Cardiac fibroblast (primary cell): ENCODE measurements at places on chromosomes 3 and 15.

DNA sequence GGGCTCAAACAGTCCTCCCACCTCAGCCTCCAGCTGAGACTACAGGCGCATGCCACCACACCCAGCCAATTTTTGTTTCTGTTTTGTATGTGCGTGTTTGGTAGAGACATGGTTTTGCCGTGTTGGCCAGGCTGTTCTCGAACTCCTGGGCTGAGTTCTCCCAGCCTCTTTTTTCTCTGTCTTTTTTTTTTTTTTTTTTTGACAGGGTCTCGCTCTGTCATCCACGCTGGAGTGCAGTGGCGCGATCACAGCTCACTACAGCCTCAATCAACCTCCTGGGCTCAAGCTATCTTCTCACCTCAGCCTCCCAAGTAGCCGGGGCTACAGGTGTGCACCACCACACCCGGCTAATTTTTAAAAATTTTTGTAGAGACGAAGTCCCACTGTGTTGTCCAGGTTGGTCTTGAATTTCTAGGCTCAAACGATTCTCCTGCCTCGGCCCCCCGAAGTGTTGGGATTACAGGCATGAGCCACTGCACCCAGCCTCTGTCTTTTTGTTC lies 867 bp upstream of the DCAF1 start:
- no peak for DNase-seq

- peak; percentile 35 for DNase-seq
Measured at GRCh38 chr3:124885466-124886167, 1.5 kb downstream of the ITGB5 start.

DNA sequence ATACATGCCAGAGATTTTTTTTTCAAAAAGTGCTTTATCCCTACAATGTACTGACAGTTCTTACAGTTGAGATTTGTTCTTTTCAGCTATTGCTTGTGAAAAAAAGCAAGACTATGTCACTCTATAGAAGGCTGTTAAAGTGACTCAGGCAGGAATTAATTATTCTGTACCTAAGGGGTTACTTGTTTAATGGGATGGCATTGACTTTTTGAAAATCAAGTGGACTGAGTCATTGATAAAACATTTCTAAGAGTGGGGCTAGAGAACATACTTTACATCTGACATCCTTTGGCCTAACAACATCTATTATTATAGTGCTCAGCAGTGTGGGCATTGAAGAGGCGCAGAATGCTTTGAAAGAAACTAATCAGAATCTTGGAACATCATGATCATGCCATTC lies 34.3 kb downstream of the INTS14 start:
- peak; percentile 64 for DNase-seq

GRCh38 chr3:107516475-107516874 lies 6.3 kb upstream of the BBX start:
- DNase-seq = no peak

- peak; percentile 44 for DNase-seq
Measured at GRCh38 chr3:119524931-119525662, 26.8 kb downstream of the TIMMDC1 start.

DNA sequence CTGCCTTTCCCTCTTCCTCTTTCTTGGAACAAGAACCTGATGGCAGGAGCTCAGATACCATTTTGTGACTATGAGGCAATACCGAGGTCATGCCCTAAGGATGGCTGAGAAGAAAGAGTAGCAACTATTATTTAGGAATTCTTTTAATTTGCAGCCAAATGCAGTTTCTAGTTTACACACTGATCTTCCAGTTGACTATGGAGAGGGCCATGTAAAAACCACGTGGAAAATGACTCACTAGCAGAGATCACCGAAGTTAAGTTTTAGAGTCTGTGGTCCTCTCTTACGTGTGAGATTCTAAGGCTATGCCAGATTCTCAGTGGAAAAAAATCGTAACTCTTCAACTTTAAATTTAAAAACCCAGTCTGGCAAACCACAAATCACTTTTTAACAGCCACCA lies 7.8 kb downstream of the BNC1 start:
- DNase-seq = no peak

DNA sequence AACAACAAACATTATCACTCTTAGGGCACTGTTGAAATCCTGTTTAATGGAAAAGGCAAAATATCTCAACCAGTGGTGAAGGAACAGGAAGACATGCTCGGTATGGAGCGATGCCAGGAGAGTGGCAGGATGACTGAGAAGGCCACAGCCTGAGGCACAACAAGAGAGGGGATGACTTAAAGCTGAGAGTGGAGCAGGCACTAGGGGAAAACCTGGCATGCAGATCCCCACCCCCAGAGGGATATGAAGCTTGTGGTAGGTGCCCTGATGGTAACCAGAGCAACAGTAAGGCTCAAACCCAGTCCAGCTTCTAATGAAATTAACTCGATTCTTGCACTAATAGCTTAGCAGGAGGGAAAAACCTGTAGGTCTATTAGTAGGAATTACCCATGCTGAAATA lies 40.4 kb downstream of the LYSMD4 start:
- no peak for DNase-seq

DNA sequence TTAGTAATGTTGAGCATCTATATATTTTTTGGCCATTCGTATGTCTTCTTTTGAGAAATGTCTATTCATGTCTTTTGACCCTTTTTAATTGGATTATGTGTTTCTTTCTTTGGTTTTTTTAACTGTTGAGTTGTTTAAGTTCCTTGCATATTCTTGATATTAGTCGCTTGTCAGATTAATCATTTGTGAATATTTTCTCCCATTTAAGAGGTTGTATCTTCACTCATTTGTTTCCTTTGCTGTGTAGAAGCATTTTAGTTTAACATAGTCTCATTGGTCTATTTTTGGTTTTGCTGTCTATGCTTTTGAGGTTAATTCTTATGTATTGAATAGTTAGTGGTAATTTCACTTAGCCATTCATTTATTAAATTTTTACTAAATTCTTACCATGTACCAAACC lies 283.8 kb downstream of the ZPLD1 start:
- no peak for DNase-seq

- peak; percentile 58 for DNase-seq
Measured at GRCh38 chr3:71389911-71390573, 193.5 kb downstream of the FOXP1 start.

DNA sequence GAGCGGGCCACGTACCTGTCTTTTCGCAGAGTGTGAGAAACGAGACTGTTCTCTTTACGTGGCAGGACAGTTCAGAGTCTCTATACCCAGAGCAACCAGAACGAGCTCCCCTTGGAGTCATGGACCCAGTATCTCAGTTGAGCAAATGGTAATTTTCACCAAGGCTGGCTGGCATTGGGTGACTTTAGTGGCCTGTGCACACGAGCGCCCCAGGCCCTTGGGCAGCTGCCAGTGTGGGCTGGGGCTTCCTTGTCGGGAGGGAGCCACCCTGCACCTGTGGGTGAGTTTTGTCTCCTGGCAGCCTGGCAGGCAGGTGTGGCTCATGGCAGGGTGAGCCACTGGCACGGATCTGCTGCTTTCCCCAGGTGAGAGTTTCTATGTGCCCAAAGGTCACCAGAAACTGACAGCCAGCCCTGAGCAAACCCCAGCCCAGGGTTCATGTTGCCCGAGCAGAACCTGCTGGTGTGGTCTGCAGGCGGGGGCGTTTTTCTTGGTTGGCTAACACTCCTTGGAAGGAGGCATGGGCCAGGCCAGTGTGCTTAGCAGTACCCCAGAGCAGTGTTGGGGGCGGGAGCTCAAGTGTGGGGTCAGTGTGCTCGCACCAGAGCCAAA lies 135.0 kb downstream of the TJP1 start:
- no peak for DNase-seq

GRCh38 chr15:61080221-61081026 lies 148.7 kb downstream of the RORA start:
- no peak for DNase-seq

- no peak for DNase-seq
Measured at GRCh38 chr3:192106543-192106942, 620.8 kb downstream of the FGF12 start.

DNA sequence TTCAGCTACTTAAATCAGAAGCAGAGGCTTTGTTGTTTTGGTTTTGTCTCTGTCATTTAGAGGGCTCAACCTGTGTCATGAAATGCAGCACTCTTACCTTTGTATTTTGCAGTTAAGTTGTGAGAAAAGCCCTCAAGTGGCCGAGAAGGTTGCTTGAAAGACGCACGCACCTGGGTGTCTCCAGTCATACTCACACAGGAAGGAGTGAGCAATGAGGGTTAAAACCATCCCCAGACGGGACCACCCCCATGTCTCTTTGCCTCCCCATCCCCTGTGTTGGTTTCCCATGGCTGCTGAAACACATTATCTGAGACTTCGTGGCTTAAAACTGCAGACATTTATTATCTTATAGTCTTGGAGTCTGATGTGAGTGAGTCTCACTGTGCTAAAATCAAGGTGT lies 376.1 kb upstream of the CFAP20DC start:
- no peak for DNase-seq

DNA sequence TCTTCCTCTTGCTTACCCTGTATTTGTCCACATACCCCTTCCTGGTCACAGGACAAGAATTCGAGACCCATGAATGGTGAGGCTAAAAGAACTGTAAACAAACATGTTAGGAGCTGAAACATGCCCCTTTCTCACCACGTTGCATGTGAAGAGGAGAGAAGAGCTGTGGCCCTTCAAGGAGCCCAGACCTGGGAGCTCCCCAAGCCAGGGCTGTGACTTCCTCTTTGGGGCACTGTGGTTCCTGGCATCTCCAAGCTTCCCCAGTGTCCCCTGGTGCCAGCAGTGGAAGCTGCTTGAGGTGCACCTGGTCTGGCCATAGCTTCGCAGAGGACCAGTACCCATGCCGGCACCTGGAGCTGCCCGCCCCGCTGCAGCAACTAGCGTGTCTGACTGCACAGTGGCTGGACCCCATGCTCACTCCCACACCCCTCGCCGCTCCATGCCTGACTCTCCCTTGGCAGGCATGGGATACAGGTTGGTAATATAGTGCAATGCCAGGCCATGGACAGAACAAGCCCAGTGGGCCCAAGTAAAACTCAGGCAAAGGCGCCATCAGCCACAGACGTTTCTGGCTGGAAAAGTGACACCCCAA lies 9.9 kb downstream of the SPCS1 start:
- DNase-seq = no peak

GRCh38 chr15:25883463-25884259 lies 20.5 kb upstream of the ATP10A start:
- peak; percentile 92 for DNase-seq

DNA sequence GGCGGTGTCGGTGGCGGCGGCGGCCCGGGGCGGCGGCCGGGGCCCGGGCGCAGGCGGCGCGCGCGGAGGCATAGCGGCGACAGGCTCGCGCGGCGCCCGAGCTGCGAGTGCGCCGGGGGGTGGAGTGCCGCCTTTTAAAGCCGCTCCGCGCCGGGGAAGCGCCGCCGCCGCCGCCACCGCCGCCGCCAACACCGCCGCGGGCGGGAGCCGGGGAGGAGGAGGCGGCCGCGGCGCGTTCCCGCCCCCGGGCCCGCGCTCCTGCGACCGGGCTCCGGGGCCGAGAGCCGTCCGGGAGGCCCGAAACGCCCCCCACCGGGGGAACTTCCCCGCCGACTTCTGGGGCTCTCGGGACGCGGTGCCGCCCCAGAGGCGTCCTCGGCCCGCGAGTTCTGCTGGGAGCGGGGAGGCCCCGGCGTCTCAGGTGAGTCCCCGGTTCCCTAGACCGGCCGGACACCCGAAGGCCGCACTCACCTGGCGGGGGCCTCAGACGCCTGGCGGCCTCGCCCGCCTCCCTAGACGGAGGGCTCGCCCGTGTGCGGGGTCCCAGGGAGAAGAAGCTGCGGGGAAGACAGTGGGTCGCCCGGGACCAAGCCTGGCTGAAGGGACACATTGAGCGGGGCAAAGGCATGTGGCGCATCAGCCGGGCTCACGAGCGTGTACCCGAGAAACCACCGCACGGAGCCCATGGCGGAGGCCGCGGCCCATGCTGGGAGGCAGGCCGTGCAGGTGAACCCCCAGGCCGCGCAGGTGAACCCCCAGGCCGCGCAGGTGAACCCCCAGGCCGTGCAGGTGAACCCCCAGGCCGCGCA lies at the start of gene PCSK6:
TSS of gene PCSK6 (minus strand) at position 109 of the 809 bp plus-strand sequence. CDS start at position 72, 37 bp downstream.
- no peak for DNase-seq

GRCh38 chr3:187744169-187745151 lies 808 bp downstream of the BCL6 start:
- DNase-seq = peak; percentile 70

DNA sequence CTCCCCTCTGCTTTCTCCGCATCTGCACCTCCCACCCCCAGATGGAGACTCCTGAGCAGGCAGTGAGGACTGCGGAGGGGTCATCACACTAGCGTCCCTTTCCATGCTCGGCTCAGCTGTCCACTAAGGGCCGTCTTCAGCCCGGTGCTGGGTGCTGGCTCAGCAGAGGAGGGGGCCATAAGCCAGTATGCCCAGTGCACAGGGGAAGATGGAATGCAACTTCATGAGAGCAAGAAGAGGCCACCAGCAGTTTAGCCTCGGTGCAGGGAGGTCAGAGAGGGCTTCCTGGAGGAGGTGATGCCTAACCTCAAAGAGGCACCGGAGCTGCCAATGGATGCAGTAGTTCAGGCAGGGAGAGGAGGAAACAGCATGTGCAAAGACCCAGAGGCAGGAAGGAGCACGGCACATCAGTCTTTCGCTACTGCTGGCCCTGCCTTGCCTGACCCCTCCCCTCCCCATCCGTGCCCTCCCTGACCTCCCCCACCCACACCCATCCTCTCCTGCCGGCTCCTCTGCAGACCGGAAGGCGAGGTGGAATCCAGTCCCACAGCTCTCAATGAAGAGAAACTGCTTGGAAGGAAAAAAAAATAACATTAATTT lies 15.2 kb upstream of the PLXND1 start:
- DNase-seq = no peak

DNA sequence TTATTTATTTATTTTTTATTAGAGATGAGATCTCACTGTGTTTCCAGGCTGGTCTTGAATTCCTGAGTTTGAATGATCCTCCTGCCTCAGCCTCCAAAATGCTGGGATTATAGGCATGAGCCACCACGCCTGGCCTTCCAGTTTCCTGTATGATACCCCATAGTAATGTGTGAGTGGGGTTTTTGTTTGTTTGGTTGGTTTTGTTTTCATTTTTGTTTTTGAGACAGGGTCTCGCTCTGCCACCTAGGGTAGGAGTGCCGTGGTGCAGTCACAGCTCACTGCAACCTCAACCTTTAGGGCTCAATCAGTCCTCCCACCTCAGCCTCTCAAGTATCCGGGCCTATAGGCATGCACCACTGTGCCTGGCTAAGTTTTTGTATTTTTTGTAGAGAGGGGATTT lies 30.9 kb downstream of the GOLM2 start:
- no peak for DNase-seq

DNA sequence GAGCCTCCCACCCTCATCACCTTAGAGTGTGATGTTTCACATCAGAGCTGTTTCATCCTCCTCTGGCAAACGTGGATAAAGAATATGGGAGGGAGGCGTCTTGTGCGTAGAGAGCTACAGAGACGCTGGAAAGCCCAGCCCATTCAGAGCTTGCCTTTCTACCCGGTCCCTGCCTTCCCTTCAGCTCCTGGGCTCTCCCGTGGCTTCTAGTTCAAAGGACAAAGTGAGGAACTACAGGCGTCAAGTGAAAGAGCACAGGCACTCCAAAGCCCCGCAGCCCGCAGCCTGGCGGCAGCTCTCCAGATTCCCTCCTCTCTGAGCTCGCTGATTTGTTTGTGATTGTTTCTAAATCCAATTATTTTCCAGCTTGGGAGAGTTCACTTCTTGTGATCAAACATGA lies 197.1 kb upstream of the IGF1R start:
- no peak for DNase-seq

GRCh38 chr15:40808861-40809450 lies 1.7 kb upstream of the DNAJC17 start:
- no peak for DNase-seq

- peak; percentile 90 for DNase-seq
Measured at GRCh38 chr3:73070675-73071575, 9.5 kb downstream of the EBLN2 start.

- DNase-seq = no peak
Measured at GRCh38 chr3:13401149-13401548, 19.0 kb downstream of the NUP210 start.

- peak; percentile 52 for DNase-seq
Measured at GRCh38 chr3:146581951-146582467, 23.1 kb downstream of the PLSCR5 start.
